ENCODE measurements at places on chromosomes 7 and 10. TPM values are rescaled to one million over a fixed set of nuclear protein-coding genes. Genes with fewer than 3 reads are reported as not detected.

DNA sequence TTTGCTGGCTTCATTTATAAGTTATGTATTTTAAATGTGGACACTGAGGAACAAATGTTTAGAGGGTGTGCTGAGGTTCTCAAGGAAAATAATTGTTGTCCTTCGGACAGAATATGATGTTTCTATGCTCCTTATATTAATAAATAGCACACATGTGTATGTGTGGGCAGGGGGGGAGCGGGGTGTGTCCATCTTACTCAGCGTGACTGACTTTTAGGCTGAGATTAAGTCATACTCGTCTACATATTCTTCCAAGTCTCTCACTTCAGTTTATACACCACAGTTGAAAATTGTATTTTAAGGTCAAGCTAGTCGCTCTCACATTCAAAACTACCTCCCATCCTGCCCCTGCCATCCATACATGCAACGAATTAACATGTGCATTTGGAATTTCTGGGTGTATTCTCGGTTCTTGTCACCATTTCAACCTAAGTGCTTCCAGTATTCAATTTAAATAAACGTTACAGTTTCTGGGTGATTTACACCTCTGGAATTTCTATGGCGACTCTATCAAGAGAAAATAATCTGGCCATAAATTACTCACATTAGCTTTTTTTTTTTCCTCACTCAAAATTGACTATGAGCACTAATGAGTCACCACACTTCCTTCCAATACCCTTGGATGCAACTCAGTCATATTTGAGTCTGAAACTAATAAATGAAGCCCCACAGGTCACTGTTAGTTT, 3.3 kb downstream of the PCDH15 start:
- no peak for DNase-seq

DNA sequence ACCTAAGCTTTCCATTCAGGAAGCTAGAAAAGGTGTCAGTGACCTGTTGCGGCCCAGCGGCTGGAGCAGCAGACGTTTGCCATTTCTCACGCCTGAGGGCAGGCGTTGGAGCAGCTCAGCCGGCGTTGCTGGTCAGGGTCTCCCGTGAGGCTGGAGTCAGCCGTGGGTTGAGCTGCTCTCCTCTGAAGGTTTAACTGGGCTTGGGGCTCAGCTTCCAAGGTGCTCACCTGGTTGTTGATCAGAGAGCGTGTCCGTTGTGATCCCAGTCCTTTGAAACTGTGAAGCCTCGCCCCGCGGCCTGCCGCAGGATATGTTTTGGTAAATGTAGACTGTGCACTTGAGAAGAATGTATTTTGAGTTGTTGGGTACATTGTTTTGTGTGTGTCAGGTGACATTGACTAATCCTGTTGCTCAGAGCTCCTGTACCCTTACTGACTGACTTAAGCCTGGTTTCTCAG, 20.6 kb upstream of the PWWP2B start:
- no peak for DNase-seq

DNA sequence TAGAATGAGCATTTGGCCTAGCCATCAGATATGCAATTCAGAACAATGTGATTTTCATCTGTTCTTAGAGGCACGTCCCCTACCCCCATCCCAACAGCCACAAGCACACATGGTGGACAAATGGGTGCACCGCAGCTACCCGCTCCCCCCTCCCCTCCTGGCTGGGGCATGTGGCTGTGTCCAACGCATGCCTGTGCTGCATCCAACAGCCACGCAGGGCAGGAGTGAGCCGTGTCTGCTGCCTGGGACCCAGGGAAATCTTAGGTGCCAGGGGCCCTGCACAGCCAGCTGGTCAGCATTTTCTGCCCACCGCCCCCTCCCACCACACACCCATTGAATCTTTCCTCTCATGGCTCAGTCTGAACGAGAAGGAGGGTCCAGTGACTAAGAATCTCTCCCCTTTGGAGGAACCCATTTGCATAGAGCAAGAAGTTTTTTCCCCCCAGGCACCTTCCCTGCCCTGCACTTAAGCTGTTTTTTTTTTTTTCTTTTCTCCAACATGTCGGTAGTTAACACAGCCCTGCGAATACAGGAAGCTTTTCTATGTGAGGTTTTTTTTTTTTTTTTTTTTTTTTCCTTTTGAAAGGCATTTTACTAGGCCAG, 138.9 kb downstream of the WDR11 start:
- DNase-seq, result no peak

Gene GPR15LG
- total RNA-seq, result not detected

Gene ASIC3
- 1.3 TPM for total RNA-seq
